ENCODE measurements at places on chromosomes 16 and 17. TPM values are rescaled to one million over a fixed set of nuclear protein-coding genes. Genes with fewer than 3 reads are reported as not detected.

Gene CD300LG
- polyA plus RNA-seq, result 3.1 TPM

DNA sequence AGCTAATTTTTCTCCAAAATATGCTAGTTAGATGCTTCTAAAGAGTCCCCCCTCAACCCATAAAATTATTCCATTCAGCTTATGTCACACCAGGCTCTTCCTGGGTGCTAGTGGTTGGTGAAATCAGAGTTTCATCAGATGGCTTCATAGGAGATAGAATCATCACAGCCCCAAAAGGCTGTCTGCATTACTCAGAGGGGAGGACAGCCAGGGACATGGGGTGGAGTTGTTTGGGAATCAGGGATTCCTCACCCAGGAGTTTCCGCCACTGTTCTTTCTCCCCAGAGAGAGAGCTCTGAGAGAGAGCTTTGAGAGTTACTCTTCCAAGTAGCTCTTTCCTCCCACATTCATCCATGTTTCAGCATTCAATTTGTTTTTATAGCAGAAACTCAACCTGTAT is 288 bp upstream of the KRT34 start:
- H3K27ac ChIP-seq, result no peak overlapping the region
- no peaks in the 10 kb centered on the region for H3K4me1 ChIP-seq
- no peaks in the 10 kb centered on the region for H3K27me3 ChIP-seq
- no peaks in the 10 kb centered on the region for H3K36me3 ChIP-seq
- no peak overlapping the region for H3K4me3 ChIP-seq

DNA sequence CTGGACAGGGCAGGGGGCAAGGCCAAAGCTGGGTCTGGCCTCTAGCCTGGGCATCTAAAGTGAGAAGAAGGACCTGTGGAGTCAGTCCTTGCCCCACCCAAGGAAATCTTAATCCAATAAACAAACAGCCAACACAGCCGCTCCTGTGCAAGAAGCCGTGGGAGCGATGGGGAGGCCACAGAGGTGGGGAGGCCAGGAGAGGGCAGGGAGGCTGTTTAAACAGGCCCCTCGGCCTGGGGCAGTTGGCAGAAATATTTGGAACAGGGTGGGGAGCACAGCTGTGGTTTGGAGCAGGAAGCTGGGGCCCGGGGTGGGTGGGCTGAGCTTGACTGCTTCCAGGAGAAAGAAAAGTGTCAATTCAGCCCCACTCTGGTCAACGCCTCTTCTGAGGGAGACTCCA is 5.3 kb downstream of the ZNF385C start:
- no peak overlapping the region for H3K4me3 ChIP-seq
- H3K36me3 ChIP-seq, result no peaks in the 10 kb centered on the region
- no peak for DNase-seq
- no peak overlapping the region for H3K27ac ChIP-seq

DNA sequence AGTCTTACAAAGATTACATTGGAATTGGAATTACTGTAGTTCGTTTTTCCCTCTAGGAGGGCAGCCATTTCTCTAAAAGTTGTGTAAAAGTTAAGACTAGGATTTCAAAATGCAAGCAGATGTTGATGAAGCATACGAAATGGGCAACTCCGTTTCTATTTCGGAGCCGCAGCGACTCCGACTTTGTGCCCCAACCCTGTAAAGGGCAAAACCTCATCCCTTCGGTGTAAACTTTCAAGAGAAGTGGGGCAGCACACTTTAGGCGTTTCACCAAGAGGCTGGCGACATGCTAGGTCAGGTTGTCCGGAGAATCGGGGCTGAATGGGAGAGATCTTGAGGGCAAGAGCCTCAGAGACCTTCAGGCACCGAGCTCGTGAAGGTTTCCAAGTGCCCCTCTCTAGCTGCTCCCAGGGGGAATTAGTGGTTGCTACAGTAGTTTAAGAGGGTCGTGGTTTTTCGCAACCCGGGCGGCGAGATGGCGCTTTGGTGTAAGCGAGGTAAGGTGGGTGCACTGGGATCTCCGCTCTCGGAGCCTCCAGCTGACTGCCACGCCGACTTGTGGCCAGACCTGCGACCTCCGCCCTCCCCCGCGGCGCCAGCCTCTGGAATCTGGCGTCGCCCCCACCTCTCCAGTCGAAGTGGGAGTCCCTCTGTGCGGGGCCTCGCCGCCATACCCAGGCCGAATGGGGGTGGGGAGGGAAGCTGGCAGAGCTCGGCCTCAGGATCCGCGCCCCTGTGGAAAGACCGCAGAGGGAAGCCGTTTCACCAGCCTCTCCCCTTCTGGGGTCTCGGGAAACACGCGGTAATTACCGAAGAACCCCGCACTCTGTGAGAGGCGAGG is 1.0 kb upstream of the HEXIM2 start:
- H3K27ac ChIP-seq, result peak overlapping the region; percentile 100
- DNase-seq, result peak; percentile 94

DNA sequence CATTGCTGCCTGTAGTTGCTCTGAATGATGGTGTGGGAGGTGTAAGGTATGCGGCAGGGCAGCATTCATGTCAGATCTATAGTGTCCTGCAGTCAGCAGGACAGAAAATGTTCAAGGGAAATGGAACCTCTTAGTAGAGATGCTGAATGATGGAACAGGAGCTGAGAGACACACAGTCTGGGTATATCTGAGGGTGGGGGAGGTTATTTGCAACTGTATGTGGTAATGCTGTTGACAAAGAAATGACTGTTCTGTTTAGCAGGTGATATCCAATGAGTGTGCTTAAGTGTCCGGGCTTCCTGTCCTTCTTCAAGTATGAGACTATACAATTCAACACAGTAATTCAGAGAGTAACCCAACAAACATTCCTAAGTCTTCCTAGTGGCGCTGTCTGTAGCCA is 46.6 kb downstream of the STH start:
- no peaks in the 10 kb centered on the region for H3K4me1 ChIP-seq
- H3K4me3 ChIP-seq, result no peak overlapping the region
- no peak for DNase-seq
- H3K27ac ChIP-seq, result no peak overlapping the region
- no peaks in the 10 kb centered on the region for H3K27me3 ChIP-seq
- peaks cover 14% of the 10 kb centered on the region for H3K36me3 ChIP-seq

Gene KRTAP2-1
- polyA plus RNA-seq, result not detected

DNA sequence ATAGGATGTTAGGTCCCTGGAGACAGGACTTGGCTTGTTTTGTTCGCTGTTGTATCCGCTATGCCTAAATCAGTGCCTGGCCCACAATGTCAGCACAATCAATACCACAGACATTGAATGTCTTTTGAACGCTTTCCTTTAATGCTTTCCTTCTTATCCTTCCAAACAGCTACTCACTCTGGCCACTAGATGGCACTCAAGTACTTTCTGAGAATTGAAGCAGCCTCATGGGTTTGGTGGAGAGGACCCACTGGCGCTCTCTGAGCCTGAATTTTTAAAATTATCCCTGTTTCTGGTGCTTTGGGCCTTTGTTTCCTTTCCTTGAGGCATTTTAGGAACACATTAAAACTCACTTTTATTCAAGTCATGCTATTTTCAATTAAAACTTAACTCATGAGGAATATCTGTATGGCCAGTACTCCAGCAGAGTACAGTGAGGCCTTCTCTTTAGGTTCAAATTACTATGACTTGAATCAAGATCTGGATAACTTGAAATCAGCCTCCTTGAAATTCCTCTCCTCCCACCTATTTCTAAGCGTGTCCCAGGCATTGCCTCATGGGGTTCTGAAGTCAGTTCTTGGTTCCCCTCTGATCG is 3.2 kb upstream of the NLRP1 start:
- no peak for DNase-seq
- no peak overlapping the region for H3K4me3 ChIP-seq
- H3K27me3 ChIP-seq, result no peaks in the 10 kb centered on the region
- no peaks in the 10 kb centered on the region for H3K36me3 ChIP-seq
- H3K27ac ChIP-seq, result no peak overlapping the region

DNA sequence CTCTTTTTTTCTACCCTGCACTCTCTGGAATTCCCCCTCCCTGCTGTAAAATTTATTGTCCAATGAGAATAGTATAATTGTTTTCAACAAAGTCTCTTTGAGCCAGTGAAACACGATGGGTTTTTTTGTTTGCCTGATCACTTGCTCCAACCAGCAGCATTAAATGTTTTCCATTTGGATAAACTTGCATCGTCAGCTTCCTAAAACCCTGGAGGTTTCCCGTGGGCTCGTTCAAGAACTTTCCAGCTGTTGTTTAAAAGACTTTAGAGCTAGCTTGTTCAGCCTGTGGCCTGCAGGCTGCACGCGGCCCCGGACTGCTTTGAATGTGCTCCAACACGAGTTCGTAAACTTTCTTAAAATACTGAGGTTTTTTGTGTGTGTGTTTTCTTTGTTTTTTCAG is 14.9 kb downstream of the NAGPA start:
- no peak for DNase-seq
- H3K36me3 ChIP-seq, result no peaks in the 10 kb centered on the region
- H3K27me3 ChIP-seq, result no peaks in the 10 kb centered on the region

Gene NPIPA8
- 4.8 TPM for polyA plus RNA-seq
